Mesenchymal stem cell (in vitro differentiated cells and primary cell): ENCODE measurements at places on chromosomes 12 and 14.

- no peak for DNase-seq
Observed at GRCh38 chr12:4829793-4830162, 79.9 kb upstream of the KCNA1 start.

DNA sequence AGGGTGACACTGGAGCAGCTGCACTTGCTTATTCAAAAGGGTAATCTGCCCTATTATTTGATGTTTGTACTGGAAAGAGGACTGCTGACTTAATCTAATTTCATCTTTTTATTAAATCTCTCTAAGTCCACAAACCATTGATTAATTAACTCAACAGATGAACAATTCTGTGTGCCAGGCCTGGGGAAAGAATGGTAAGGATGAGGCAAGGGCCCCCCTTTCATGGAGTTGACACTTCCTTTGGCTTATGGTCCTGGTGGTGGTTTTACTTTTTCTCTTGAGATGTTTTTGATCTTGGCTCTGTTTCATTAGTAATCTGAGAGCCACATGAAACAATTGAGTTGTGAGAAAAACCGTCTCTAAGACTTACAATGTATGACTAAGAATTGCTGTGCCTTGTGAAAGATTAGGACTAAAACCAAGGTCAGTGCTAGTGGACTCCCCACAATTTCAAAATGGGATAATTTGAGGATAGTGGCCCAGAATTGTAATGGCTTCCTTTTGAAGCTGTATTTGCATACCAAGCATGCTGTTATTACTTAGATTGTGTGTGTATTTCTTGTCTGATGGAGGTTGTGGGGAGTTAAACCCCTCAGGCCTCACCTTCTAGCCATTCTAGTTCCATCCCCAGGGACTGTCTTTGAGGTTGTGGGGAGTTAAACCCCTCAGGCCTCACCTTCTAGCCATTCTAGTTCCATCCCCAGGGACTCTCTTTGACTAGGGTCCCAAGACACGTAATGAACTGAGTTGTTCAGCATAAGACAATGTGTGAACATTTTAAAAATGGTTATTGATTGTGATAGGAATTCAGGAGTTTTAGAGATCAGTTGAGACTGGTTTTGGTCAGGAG lies 52.5 kb upstream of the EVL start:
- DNase-seq = peak; percentile 56

GRCh38 chr12:114902665-114903064 lies 218.7 kb upstream of the TBX3 start:
- no peak for DNase-seq

- DNase-seq = no peak
Observed at GRCh38 chr12:53781228-53781801, 29.5 kb upstream of the CISTR start.

DNA sequence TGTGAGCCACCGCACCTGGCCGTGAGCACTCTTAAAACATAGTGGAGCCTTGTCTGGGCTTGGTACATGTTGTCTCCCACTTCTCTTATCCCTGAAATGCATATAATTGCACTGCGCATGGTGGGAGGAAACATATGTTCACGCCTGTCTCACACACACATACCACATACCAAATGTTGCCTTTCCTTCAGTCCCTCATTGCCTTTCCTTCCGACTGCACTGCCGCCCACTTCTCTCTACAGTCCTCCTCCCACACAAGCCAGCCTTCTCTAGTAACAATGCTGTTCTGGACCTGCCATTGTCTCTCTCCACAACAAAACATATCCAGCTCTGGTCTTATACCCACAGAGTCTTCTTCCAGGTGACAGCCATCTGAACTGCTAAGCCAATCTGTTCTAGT lies 88.3 kb upstream of the PTHLH start:
- DNase-seq = no peak

DNA sequence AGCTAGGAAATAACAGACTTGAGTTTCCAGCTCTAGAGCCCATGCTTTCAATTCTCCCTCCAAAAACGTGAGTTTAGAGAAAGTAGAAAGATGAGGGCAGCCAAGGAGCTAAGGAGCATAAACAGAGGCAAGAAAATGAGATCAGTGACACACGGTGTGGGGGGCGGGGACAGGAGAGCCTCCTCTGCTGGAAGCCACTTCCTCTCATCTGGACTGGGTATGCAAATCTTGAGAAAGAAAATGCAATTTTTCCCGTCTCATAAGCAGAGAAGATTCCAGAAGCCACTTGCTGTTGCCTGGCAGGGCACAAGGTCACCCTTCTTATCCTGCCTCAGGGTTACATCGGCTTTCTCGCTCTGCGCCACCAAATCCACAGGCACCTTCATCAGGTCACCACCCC lies 6.0 kb downstream of the OR10P1 start:
- no peak for DNase-seq

DNA sequence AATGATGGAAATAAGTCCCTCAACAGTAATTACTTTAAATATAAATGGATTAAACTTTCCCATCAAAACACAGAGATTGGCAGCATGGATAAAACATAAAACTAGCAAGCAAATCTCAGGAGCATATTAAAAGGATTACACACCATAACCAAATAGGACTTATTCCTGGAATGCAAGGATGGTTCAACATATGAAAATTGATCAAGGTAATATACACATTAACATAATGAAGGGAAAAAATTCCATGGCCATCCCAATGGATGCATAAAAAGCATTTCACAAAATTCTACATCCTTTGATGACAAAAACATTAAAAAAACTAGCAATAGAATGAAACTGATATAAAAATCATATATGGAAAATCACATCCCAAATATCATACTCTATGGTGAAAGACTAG lies 13.6 kb downstream of the CACNA2D4 start:
- no peak for DNase-seq

GRCh38 chr12:34033628-34034296 lies 11.5 kb downstream of the ALG10 start:
- DNase-seq = peak; percentile 40

- DNase-seq = peak; percentile 94
Observed at GRCh38 chr12:38890102-38890855, 15.1 kb downstream of the CPNE8 start.

GRCh38 chr14:78446807-78447206 lies 276.6 kb downstream of the NRXN3 start:
- DNase-seq = no peak

DNA sequence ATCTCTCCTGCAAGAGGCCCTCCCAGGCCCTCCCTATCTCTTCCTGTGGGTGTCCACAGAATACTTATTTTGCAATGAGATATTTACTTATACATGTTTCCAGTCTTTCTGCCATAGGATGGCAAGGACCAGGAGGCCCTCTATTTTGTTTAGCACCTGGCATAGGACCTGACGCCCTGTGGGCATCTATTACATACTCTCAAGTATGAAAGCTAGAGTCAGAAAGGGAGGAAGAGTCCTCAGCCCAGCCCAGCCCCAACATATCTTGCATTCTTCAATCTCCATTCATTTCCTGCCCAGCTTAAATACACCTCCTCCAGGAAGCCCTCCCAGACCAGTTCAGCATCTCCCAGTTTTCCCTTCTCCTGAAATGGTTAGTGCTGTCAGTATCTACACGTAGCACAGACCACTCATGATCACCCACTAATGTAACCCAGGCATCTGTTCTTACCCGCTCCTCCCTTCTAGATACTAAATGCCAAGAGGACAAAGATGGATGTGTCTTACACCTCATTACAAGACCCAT lies 7.4 kb downstream of the FOXN4 start:
- DNase-seq = no peak

DNA sequence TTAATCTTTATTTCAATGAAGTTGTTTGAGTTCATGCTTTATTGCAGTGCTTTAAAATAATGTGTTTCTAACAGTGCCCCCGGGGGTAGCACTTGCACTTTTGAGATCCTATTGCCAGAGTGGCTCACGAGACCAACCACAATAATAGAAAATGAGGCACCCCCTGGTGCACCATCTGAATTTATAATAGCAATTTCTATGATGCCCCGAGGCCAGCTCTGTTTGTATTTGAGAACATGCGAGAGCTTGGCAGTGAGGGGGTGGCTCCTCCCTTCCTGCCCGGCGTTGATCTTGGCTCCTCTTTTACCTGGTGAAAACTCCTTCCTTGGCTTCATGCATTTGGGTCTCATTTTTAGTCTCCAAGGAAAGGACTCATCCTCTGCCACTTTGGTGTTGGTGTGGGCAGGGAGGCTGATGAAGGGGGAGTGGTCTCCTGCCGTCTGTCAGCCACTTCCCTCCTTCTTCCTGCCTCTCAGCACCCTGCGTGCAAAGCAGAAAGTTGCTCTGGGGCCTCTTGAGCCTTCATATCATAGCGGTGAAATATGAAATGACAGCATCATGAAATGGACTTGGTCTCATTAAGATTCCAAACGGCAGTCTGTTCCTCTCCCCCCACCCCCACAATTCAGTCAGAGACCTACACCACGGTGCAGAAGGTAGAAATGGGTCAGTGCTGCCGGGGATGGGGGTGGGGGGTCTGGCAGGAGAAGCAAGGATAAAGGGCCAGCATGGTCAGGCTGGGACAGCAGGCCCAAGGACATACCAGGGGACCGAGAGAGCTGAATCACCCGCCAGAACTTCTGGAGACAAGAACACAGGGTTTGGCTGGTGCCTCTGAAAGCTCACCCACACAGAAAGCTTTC lies 17.7 kb upstream of the NRXN3 start:
- DNase-seq = no peak

DNA sequence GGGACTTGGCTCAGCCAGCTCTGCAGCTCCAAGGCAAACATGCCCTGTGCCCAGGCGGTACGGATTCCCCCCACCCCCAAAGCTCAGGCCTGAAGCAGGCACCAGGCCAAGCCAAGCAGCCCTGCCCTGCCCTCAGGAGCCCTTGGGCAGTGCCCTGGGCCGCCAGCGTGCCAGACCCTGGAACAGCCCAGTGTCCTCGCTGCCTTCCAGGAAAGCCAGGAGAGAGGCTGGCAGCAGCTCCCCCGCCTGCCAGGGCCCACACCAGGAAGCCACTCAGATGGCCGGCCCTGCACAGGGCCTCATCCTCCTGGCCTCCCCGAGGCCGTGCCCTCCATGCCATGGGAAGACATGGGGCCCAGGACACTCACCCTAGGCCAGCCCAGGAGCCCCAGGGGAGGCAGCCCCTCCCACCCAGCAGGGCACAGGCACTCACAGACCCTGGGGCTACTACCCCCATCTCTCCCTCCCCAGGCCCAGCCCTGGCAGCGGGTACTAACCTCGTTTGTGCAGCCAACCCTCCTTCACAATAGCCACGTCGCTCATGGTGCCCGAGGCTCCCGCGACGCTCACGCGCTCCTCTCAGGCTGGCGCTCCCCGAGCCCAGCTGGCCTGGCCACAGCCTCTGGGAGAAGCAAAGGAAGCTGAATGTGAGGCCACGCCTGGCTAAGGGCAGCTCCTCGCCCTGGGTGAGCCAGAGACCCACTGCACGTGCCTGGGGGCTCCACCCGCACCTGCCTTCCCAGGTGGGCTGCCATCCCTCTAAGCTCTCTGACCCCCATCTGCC lies 3.3 kb downstream of the AKT1 start:
- no peak for DNase-seq

DNA sequence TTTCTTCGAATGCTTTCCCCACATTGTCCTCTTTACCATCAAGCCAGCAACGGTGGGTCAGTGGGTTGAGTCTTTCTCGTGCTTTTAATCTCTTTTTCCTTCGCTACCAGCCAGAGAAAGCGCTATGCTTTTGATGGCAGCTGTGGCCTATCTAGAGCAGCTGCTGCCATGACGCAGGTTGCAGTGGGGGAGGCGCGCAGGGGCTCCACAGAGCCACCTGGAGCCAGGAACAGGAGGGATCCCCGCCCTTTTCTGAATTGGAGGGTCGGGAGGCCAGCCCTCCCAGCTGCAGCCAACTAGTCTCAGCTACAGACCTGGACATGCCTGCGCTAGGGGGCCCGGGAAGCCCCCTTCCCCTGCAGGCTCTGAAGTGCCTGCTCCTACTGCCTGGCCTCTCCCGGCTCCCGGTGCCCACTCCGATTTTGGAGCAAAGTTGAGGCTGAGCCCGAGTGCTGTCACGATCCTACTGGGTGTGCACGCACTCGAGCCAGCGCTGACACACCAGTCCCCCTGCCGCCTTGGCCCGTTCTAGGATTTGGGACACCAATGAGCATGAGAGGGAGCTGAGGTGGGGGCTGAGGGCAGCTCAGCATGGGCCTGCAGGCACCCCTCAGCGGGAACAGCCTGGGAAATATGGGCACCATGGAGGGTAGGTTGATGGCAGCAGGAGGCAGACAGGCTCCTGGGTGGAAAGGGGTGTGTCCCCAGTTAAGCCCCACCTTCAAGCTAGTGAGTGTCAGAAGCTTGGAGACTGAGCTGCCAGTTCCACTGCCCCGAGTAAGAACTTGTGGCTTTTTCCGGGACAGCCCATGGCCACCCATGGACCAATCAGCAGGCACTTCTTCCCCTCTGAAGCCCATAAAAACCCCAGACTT lies 784.2 kb downstream of the SLC6A15 start:
- DNase-seq = no peak

- no peak for DNase-seq
Observed at GRCh38 chr12:100266585-100266834, 369 bp downstream of the DEPDC4 start.

GRCh38 chr12:22283006-22283506 lies 51.5 kb downstream of the ST8SIA1 start:
- peak; percentile 74 for DNase-seq

DNA sequence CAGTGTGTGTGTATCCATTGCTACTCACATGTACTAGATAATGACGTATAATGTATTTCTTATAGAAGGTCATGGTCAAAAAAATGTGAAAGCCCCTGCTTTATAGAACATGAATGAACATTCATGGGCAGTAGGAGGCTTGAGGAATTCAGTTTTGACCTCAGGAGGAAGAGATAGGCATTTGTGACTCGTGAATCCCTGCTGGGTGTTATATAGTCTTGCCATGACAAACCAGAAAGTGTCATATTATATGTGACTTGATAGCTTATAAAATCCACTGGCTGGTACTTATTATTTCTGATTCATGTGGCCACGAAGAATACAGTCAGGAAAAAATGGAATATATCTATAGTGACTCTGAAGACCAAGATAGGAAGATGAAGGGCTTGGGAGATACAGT lies 287.6 kb downstream of the CEP128 start:
- DNase-seq = no peak

- DNase-seq = no peak
Observed at GRCh38 chr14:55545779-55546178, 34.2 kb upstream of the KTN1 start.

DNA sequence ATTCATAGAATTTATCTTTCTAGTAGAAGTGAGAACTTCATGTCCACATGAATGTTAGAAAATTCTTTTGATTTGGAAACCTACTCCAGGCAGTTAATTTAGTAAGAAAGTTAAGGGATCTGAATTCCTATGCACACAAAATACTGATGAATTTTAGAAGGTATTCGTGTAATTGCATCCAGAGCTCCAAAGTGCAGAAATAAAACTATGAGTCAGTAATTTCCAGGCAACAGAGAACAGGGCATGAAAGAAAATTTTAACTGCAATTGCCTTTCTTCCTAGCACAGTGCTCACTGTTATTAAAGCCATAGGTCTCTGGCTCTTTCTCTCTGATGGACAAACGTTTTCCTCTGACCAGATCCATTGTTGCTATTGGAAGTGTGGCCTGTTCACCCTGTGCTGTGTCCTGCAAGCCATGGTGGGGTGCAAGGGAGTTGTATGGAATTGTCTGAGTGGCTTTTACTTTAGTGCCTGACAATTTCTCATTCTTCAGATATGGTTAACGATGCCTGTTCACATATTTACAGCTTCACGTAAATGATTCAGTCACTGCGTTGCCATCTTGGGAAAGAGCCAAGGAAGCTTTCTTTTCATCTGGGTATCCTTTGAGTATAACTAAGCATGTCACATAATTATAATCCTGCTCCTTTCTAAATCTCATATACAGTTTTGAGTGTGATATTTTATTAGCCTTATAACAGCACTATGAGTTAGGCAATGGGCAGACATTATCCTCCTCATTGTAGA lies 145.1 kb downstream of the ACSS3 start:
- no peak for DNase-seq
